ENCODE measurements at places on chromosomes 16 and 17.

- peak; percentile 74 for DNase-seq
These were observed 13.3 kb upstream of the CRK start for GRCh38 chr17:1469231-1469852.

GRCh38 chr17:10614536-10615155 is 42.5 kb downstream of the MYH3 start:
- DNase-seq = peak; percentile 83

DNA sequence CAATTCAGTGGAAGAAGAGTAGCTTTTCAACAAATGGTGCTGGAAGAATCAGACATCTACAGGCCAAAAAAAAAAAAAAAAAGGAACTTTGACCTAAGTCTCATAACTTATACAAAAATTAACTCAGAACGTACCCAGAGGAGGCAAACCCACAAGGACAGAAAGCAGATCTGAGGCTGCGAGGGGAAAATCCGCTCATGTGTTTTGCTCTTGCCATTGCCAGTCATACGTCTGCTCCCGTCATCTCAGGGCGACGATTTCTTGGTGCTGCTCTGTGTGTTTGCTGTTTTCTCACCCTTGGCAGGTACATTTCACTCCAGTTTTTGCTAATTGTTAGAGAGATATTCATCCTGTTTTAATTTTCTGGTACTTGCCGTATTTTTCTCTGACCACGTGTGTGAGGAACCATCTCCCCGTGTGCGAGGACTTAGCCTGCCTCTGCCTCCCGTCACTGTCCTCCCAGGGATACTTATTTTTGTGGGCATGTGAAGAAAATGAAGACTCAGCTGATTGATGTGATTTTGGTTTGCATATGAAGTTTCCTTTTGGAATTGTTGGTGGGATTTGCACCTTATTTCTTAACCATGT is 33.4 kb upstream of the ACSF3 start:
- no peak for DNase-seq

GRCh38 chr16:88316941-88317612 is 65.7 kb upstream of the ZNF469 start:
- no peak for DNase-seq

DNA sequence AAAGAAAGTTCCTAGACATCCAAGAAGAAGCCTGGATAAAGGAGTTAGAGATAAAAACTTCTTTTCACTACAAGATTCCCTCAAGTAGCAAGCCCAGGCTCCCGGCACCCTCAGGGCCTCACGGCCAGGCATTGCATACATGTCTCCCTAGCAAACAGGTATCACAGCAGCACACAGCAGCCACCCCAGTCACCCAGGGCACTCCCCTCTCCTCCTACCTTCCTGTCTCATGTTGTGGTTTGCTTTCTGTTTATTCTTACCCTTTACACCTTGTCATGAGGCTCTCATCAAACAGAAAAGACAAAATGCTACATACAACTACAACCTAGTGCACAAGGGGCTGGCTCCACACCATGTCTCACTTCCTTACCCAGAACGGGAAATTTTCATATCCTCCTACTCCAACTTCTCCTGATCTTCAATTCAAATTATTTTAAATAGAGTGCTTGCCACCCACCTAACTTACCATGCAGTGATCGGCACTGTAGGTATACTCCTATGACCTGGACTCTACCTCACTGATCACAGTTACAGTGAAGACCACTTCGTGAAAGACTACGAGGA is 42.7 kb downstream of the XPO6 start:
- DNase-seq = no peak

GRCh38 chr16:73354434-73354833 is 306.5 kb upstream of the ZFHX3 start:
- peak; percentile 53 for DNase-seq

DNA sequence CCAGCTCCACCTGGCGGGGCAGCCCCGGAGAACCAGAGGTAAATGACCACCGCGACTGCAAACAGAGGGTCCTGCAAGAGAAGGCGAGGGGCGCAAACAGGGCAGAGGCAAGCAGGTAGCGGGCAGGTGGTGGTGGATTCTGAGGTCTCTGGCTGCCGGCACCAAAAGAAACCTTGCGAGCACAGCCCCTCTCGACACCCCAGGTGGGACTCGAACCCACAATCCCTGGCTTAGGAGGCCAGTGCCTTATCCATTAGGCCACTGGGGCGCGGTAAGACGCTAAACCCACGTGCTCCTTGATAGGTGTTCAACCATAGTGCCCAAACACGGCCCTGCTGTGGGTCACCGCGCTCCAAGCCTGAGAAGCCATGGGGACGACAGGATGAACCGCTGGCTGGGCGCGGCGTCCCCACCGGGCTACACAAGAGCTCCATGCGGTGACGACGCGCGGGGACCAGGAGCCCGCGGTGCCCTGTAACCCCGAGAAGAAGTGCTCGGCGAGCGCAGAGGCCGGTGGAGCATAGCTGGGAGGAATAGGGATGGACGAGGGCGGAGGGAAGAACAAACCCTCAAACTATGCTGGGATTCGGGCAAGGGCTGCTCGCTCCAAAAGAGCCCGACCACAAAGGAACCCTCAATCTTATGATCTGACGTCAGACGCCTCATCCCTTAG is 12.4 kb downstream of the ATP5PD start:
- peak; percentile 98 for DNase-seq

- peak; percentile 85 for DNase-seq
These were observed 834 bp downstream of the CDH8 start for GRCh38 chr16:62035115-62036092.

GRCh38 chr17:48295362-48296288 is 134.4 kb downstream of the SKAP1 start:
- no peak for DNase-seq

Data from ecto neural progenitor cell (in vitro differentiated cells).